Stimulated activated CD8-positive, alpha-beta memory T cell treated with anti-CD3 and anti-CD28 coated beads, Interleukin-4, amount 100 ng/mL, for 1 hour (primary cell): ENCODE measurements at places on chromosomes 6 and 20.

DNA sequence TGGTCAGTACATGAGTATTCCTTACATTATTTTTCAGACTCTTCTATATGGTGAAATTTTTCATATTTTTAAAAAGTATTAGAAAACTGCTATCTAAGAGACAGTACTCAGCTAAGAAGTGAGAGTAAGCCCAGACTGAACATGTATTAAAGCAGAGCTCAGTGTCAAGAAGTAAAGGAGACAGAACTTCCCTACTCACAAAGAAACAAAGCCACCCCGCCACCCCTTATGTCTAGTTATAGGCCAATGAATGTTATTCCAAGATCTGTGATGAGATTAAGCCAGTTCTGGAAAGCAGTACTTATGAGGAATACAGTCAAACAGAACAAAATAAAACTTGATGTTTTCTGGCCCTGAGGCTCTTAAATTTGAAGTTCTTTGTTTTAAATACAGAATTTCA is 114.5 kb downstream of the RNGTT start:
- no peak for DNase-seq

- DNase-seq = no peak
Measured at GRCh38 chr6:142478117-142478516, 176.3 kb downstream of the ADGRG6 start.

GRCh38 chr6:169931261-169931660 is 179.8 kb downstream of the ERMARD start:
- no peak for DNase-seq

DNA sequence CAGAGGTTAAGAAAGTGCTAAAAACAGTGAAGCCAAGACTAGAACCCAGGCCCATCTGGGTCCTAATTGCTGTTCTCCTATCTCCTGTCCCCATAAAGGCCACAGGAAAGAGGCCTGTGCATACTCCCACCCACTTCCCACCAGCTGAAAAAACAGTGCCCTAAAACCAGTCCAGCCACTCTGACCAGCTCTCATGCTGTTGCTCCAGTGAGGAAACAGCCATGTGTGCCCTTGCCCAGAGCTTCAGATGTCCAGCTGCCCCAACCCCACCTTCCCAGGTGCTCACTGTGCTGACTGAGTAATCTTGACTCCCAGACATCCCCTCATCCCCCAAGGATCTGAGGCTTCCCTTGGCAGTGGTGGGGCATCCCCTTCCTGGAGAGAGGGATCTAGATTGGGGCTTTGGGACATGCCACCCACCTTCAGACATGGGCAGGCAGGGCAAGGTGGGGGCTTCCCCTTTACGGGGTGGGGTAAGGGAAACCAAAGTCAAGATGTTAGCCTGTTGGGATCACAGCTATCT is 28.7 kb downstream of the KCNK5 start:
- DNase-seq = no peak

GRCh38 chr20:50200482-50201104 is 10.0 kb downstream of the CEBPB start:
- no peak for DNase-seq

- DNase-seq = no peak
Measured at GRCh38 chr20:25574411-25574810, 10.9 kb downstream of the NINL start.

DNA sequence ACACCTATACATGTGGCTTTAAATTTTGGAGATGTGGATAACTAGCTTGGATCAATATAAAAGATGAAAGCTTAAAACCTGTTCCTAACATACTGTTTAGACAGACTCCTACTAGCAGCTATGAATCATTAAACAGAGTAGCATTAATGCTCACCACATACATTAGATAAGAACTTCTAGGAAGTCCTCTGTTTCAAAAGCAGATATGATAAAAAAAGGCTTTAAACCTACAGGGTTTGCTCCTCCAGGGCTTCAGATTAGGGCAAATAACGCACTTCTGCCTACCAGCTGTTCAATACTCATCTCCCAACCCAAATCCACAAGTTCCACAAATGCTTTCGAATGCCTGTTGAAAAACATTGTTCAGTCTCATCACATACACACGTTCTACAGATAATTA is 1.5 kb downstream of the REPS1 start:
- no peak for DNase-seq

- DNase-seq = no peak
Measured at GRCh38 chr6:149071997-149072396, 245.5 kb upstream of the TAB2 start.

- DNase-seq = no peak
Measured at GRCh38 chr6:8074213-8074612, 10.0 kb upstream of the BLOC1S5 start.

DNA sequence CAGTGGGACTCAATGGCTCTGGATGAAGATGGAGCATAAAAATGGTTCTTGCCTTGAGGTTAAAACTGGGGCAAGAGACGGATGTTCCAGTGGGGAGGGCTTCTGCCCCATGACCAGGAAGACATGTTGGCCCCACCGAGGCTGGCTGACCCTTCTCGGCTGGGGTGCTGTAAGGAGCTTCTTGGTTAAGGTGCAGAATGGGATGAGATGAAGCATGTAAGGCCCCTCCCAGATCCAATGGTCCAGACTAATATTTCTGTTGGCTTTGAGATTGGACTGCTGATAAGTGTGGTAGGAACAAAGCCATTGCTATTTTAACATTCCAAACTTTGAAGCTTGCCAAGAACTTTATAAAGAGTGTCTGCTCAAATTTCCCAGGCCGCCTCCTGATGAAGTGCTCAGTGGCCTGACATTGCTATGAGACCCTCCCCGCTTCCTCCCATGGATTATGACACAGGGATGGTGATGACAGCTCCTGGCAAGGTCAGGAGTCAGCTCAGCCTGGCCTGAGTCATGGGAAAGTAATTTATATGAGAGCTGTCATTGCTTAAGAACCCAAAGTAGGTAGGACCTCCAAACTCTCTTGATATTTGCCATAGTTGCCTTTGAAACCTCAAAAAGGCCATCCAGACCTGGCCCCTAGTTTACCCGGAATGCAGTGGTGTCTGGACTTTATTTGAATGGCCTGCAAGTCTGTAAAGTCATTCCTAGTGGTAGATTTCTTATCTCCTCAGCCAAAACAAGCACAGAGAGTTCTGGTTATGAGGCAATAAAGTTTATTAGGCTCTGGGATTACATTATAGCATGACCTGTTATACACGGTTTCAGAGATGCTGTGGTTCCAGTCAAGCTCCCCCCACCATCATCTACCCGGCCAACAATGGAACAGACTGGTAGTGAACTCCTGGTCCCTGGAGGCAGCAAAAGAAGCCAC is 55.2 kb downstream of the TGM2 start:
- DNase-seq = no peak

DNA sequence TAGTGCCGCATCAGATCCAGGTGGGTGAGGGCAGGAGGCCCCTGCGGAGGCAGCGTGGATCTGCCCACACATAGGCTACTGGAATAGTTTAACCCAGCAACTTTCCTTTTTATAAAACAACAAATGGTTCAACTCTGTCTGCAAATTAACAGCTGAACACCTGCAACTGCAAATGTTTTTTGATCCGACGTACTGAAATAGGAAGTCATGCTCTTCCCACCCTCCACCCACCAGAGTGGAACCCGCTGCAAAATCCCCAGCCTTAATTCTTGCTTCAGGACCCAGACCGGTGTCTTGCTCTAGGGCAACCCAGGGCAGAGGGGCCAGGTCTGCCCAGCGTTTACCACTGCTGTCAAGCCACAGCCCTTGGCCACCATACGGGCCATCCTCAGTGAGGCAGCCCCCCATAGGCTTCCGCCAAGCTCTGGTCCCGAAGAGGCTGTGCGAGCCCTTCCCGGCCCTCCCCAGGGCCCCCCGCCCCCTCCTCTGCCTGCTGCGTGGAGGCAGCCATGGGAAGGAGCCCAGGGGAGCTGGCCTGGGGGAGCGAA is 334.3 kb downstream of the ZFAND3 start:
- no peak for DNase-seq

GRCh38 chr20:11549172-11550103 is 368.3 kb upstream of the BTBD3 start:
- no peak for DNase-seq

DNA sequence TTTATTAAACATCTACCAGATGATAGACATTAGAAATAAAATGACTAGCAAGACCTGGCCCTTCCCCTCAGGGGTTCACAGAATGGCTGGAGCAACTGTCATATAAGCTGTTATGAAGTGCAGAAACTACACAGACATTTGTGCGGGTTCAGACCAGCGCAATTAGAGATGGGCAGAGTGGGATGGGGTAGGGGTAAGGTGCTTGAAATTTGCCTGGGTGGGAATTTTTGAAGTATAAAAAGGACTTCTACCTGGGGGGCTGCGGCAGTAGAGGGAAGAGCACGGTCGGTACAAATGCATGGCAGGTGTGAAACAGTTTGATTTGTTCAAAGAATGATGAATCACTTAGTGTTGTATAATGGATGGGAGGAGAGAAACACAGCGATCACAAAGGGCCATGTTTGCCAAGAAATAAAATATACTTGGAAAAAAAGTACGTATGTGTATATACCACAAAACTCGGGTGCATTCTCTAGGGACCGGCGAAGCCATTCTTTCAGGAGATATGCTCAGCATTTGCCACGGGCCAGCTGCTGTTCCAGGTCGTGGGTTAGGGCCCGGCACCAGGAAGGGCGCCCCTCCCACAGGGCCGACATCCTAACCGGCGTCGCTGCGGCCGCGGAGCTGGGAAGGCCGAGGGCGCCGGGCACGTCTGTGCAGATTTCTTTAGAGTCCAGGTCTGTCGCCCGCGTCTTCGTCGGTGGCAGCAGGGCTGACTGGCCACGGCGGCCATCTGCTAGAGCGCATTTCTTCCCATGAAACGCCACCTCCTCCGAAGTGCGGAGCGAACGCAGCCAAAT is 809 bp upstream of the NOL7 start:
- no peak for DNase-seq

DNA sequence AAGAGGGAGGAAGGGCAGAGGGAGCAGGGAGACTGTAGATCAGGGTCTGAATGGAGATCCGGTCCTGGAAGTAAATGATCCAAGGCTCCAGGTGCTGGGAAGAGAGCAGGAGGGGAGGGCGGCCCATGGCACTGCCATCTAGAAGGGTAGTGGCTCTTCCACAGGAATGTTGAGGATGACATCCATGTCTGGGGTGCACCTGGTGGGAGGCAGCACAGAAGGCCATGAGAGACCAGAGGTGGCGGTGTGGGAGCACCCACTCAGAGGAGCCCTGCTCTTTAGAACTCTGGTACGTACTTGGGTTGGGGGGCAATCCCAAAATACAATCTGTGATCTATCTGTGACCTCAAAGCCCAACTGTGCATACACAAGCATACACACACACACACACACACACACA is 13.5 kb downstream of the DEFB132 start:
- no peak for DNase-seq

DNA sequence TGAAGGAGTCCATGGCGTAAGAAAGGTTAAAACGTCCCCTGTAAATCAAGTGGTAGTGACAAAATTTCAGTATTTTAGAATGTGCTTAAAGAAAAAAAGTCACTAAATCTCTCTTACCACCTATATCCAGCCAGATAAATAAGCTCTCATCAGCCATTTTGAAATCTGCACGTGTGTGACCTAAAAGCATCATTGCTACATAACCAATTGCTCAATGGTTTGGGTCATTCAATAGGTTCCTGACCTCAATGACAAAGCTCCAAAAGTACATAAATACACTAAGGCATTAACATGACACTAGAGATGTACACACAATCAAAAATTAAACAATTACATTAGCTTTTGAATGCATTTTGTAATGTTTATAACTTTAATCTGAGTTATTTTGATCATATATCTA is 272.4 kb downstream of the GMDS start:
- DNase-seq = no peak

DNA sequence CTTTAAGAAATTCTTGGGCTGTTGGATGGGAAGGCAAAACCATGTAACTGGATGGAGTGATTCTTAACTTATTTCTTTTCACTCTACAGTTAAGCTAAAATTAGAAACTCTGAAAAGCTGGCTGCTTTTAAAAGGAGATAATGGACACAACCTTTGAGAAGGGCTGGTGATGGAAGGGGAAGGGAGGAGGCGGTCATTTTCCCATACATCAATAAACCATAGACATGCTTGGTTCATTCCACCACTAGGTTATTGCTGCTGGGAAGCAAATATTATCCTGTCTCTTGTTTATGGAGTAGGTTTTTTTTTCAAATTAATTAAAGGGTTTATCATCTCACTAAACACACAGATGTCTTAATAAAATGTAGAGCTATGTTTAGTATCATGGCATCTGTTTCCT is 76.2 kb downstream of the PLCB1 start:
- no peak for DNase-seq

- peak; percentile 32 for DNase-seq
Measured at GRCh38 chr6:111793711-111794111, 79.5 kb downstream of the FYN start.

GRCh38 chr6:168049706-168050224 is 29.2 kb downstream of the FRMD1 start:
- DNase-seq = no peak

GRCh38 chr6:111624401-111625098 is 18.9 kb upstream of the TRAF3IP2 start:
- no peak for DNase-seq

GRCh38 chr6:43695967-43696291 is 8.3 kb upstream of the MRPS18A start:
- no peak for DNase-seq

DNA sequence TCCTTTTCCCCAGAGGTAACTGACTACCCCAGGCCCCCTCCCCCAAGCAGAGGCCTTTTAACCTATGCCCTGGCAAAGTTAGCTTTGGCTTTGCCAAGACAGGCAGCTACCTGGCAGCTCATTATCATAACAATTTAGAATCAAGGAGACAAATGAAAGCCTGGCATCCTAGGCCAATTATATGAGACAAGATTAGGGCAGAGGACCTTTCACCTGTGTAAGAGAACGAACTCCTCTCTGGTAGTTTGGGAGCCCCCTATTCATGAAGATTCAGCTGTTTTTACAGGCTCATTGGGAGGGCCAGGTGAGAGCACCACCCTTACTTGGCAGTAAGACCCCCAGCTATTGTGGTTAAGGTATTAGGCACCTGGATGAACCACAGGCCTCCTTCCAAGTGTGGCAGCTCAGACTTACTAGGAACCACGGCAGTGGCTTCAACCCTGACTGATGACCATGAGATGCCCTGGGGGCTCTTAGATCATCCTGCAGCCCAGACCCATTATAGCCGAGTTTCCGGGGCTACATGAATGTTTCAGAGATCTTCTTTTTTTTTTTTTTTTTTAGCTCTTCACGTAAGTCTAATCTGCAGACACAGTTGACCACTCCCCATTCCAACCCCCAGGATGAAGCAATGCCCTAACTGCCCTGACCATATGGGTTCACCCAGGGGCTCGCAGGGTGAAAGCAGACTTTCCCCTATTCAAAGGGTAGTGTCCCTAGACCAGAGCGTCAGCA is 56.2 kb downstream of the RAB44 start:
- DNase-seq = no peak

- DNase-seq = no peak
Measured at GRCh38 chr6:46356543-46356942, 134.7 kb downstream of the RCAN2 start.

DNA sequence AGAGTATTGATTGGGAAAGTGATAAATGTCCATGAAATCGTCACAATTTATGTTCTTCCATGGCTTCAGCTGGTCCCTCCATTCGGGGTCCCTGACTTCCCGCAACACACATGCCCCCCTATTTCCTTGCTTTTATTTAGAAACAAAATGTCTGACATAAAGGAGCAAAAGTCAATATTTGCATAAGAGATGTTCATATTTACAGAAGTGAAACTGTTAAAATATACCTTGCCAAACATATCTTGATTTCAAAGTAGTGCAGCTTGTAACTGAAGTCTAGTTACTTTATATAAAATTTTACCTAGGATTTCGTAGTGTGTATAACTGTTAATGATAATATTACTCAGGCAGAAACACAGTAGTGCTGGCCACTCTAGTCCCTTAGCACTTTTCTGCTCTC is 548.9 kb upstream of the ADGRB3 start:
- no peak for DNase-seq
